ENCODE measurements at places on chromosomes 16 and 17.
A peak's percentile ranks its signal among the peaks of the same experiment; 100 is the strongest.

DNA sequence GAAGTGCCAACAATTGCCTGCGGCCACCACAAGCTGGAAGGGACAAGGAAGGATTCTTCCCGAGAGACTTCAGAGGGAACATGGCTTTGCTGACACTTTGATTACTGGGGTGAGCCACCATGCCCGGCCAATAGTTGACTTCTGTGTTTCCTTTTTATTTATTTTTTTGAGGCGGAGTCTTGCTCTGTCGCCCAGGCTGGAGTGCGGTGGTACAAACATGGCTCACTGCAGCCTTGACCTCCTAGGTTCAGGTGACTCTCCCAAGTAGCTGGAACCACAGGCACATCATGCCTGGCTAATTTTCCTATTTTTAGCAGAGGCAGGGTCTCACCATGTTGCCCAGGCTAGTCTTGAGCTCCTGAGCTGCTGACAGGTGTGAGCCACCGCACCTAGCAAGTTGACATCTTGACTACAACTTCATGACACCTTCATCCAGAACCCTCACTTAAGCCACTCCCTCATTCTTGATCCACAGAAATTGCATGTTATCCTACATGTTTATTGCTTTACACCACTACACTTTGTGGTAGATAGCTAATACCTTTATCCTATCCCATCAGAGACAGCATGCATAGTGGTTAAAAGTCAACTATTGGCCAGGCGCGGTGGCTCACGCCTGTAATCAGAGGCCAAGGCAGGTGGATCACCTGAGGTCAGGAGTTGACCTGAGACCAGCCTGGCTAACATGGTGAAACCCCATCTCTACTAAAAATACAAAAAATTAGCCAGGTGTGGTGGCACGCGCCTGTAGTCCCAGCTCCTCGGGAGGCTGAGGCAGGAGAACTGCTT is 16.1 kb upstream of the GPRC5C start:
- DNase-seq: no peak

DNA sequence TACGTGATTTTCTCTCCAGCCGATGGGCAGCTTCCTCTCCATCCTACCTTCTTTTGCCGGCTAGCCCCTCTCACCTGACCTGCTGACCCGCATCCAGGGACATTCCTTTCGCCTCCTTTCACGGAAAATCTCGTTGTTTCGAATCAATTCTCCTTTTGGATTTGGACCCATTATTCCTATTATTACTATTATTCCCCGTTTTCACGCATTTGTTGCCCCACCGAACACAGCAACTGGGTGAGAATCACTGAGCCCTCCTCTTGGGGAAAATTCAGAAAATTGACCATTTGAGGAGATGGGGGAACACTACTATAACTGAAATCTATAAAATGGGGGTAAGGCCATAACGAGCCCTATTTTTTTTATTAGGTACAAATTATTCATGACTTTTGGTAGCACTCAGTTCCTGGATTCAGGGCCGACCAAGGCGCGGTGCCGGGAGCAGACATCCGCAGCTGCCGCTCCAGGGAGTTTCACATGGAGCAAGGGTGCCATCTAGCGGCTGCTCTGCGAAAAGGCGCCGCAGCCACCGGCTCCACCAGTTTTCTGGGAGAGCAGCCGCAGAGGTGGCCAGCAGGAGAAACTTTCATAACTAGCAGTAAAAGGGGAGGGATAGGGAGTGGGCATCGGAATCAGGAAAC is 3.3 kb upstream of the HOXB8 start:
- DNase-seq: peak; percentile 76

DNA sequence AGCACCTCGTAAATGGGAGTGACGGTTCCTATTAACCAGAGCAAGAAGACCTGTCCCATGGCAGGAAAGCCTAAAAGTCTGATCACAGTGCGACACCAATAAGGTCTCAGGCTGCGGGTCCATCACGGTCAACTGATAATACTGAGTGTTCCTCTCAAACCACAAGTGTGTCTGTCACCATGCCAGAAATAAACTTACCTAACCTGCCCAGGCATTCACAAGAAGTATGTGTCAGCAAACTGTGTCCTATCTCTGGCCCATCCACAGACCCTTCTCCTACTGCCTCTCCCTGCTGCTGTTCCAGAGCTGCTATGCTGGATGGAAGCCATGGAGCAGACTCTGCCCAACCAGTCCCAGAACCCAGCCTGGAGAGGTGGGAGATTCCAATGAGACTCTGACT is 73.5 kb downstream of the ZNF423 start:
- no peak for DNase-seq

DNA sequence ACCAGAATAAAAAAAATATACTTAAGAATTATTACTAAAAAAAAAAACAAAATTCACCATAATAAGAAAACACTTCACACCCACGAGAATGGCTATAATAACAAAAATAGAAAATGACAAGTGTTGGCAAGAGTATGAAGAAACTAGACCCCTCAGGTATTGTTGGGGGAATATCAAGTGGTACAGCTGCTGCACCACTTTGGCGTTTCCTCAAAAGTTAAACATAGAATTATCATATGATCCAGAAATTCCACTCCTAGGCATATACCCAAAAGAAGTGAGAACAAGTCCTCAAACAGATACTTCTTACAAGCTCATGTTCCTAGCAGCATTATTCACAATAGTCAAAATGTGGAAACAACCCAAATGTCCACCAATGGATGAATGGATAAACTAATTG is 26.3 kb downstream of the AMFR start:
- DNase-seq: no peak

- DNase-seq: no peak
Measured at GRCh38 chr16:26993511-26993910, 73.2 kb upstream of the C16orf82 start.

DNA sequence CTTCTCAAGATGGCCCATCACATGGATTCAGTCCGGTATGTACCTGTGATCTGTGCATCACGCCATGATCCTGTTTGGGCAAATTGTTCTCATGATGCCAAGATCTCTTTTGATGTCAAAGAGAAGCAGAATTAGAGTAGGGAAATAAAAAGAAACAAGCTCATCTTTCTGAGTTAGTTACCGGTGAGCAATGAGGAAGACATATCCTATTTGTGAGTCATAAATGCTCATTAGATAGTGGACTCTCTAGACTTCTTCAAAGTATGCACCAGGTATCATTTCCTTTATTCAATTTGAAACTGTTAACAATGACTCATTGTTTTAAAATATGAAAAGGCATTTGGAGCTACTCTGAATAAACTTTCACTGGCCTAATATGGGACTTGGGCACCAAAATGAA is 8.0 kb upstream of the KRTAP4-12 start:
- no peak for DNase-seq

GRCh38 chr16:52545222-52545897 is 1.6 kb downstream of the TOX3 start:
- no peak for DNase-seq

DNA sequence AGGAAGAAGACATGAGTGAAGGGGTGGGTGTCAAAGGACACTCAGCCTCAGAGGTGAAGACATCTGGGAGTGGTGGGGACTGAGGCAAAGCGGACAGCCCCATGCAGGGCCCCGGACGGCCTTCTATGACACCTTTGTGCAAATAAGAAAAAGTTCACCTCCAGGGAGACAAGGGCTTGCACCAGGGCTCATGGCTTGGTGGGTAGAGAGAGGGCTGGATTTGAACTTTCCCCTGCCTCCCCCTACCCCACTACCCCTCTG is 30.5 kb downstream of the LRRC75A start:
- DNase-seq: no peak

GRCh38 chr17:41896726-41897125 is 22.0 kb downstream of the ACLY start:
- no peak for DNase-seq

All from CD4-positive, alpha-beta T cell treated with Interleukin-4 for 4 hours (primary cell).